CD4-positive, alpha-beta T cell (primary cell): ENCODE measurements at places on chromosomes 3 and 15.

DNA sequence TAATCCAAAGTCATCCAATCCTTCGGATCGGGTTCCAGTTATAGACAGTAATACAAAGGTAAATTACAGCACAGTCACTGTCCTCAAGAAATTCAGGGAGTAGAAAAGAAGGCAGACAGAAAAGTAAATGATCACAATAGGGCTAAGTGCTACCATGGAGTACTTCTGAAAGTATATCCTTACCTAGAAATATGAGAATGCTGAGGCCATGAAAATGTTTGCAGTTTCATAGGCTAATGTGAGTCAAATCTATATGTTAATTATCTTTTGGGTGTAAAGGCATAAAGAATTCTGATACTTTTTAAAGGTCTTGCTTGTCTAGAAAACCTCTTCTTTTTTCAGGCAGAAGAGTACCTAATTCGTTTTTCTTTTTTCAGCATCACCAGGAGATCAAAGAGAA lies 29.8 kb downstream of the PBRM1 start:
- no peak for DNase-seq

DNA sequence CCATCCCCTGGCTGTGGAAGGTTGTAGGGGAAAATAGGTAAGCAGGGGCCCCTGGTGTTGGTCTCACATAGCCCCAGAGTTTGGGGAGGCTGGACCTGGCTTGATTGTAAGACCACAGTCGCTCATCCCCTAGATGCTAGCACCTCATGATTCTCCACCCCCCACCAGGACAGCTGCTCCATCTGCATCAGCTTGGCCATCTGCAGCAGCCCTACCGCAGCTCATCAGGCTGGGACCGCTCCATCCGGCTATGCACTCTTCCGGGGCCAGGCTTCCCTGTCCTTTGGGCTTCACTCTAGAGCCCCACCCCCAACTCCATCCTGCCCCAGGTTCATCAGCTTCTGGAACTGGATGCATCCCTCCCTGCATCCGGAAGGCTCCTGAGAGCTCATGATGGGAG lies 12.6 kb downstream of the SCN5A start:
- DNase-seq = no peak

DNA sequence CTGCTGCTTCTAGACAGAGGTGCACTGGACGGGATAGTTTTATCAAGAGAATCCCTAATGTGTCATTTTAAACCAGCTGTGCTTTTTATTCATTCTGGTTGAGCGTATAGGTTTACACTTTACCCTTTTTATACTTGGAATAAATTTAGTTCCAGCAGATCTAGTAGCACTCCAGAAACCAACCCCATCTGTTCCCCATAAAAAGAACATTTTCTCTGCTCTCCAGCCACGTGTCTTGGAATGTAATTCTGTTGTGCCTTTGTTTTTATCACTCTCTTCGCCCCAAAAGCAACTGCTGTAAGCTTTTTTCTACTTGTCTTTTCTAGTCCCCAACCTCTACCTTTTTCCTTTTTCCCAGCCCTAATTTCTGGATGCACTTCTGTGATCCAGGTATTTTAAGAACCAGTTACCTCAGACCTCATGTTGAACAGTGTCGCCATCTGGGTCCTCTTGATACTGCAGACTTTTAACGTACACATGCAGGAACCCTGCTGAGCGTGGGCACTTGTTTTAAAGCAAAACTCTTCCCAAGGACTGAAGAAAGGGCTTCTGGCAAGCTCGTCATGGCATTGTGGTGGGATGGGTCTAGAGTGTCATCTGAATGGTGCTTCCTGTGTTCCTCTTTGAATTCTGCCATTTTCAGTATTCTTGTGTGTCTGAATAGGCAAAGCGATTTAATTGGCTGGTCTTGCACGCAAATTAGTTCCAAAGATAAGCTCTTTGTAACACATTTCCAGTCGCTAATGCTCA lies 5.7 kb upstream of the EXOG start:
- DNase-seq = no peak

DNA sequence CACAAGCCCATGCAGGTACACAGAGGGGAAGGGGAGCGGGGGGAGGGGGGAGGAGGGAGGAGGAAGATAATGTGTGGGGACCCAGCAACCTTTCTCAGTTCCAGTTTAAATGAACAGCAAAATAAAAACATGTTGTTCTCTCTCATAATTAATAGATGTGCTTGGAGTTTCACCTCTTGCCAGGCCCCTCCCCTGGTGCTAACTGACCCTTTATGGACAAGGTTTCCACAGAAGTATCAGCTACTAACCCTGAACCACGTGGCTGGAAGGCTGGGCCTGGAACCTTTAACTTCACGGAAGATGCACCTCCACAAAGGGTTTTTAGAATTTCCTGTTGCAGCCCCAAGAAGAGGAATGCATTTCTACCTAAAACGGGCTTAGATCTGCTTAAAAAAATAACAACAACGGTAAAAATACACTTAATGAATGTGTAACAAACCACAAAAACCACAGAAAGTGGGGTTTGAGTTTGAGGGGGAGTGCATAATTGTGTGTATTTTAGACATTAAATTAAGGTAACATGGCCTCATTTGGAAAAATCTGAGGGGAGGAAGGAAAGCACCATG lies 14.8 kb upstream of the SMAD3 start:
- no peak for DNase-seq
